Sciatic nerve (tissue), 2 donors: ENCODE measurements at places on chromosomes 5 and 9. TPM values are rescaled to one million over a fixed set of nuclear protein-coding genes. Genes with fewer than 3 reads are reported as not detected.

Gene MINAR2
- not detected for total RNA-seq

GRCh38 chr5:96743065-96743768, 64.5 kb downstream of the ERAP1 start:
- no peak for DNase-seq

GRCh38 chr5:173819521-173819920, 68.6 kb upstream of the CPEB4 start:
- no peak for DNase-seq

Gene C9orf50
- 2.2 TPM for total RNA-seq
